Dorsolateral prefrontal cortex (tissue), 122 donors: ENCODE measurements at places on chromosomes 3 and 15.

GRCh38 chr3:33883538-33883950 lies 85.1 kb downstream of the PDCD6IP start:
- DNase-seq, result no peak

GRCh38 chr3:14452740-14453710 lies 50.6 kb downstream of the SLC6A6 start:
- DNase-seq, result peak; percentile 84

DNA sequence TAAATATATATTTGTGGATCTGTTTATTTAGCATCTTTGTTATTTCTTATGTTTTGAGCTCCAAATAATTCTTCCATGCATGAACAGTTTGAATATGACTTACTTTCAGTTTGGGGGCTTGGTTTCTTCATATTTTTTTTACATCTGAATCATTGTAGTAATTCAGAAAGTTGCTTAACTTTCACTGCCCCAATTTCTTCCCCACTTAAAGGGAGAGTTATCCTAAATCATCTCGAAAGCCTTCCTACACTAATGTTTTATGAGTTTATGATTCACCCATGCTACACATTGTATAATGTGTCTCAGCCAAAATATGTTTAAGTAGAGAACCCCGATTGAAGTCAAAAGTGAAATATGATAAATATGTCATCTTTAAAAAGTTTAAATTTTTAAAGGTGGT lies 47.8 kb downstream of the SPRED1 start:
- no peak for DNase-seq

- DNase-seq, result no peak
Measured at GRCh38 chr3:57855943-57856342, 99.8 kb downstream of the SLMAP start.

- no peak for DNase-seq
Measured at GRCh38 chr3:62975566-62975965, 100.3 kb upstream of the CADPS start.

DNA sequence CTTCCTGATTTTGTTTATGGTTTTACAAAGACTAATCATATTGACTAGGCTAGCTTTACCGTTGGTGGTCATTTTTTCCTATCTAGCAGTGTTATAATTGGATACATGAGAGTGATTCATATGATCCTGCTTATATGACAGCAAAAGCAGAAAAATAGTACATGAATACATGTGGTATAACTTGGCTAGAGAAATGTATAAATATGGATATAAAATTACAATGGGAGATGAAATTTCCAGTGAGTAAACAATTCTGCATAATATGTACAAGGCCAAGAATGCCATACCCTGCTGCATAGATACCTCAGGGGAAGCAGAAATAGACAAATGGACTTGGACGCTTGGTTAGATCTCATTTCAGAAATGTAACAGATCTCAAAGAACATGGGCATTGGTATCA lies 103.1 kb downstream of the DTWD1 start:
- DNase-seq, result no peak
